NB4 (cell line): ENCODE measurements at places on chromosomes 11 and 22.
A peak's percentile ranks its signal among the peaks of the same experiment; 100 is the strongest.

DNA sequence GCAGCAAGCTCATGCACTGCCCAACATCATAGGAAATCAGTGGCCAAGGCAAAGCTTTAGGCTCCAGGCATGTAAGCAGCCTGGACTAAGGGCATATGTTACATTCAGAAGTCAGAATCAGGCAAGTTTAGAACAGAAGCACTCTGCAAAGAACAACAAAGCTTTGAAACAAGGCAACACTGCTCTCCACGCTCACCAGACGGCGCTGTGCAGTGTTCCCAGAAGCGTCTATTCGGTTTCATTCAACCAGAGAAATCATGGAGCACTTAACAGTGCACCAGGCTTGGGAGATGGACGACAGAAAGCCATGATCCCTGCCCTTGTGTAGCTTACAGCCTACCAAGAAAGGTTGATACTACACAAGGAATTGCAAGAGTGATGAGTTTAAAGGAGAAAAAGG lies 555.8 kb downstream of the BUD13 start:
- peak; percentile 52 for DNase-seq

DNA sequence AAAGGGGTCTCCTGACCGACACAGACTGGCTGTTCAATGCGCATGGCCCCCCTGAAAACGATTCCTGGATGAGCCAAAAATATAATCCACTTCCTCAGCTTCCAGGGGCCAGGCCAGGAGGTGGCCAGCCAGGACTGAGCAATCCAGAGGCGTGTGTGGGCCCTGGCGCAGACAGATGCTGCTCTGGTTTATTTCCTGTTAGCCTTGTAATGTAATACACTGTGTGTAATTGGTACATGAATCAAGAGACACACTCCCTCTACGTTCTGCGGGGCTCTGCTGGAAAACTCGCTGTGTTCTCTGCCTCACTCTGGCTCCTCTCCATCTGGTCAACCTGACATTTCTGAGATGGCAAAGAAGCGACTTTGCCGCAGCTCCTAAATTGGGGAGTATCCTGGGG lies 26.3 kb upstream of the ISX start:
- DNase-seq, result no peak

- no peak for DNase-seq
These were observed 7.3 kb downstream of the CDC42EP2 start for GRCh38 chr11:65321828-65322485.

GRCh38 chr22:19799322-19800190 lies 39.0 kb downstream of the TBX1 start:
- no peak for DNase-seq

GRCh38 chr22:45221201-45221600 lies 19.5 kb downstream of the KIAA0930 start:
- DNase-seq, result no peak

DNA sequence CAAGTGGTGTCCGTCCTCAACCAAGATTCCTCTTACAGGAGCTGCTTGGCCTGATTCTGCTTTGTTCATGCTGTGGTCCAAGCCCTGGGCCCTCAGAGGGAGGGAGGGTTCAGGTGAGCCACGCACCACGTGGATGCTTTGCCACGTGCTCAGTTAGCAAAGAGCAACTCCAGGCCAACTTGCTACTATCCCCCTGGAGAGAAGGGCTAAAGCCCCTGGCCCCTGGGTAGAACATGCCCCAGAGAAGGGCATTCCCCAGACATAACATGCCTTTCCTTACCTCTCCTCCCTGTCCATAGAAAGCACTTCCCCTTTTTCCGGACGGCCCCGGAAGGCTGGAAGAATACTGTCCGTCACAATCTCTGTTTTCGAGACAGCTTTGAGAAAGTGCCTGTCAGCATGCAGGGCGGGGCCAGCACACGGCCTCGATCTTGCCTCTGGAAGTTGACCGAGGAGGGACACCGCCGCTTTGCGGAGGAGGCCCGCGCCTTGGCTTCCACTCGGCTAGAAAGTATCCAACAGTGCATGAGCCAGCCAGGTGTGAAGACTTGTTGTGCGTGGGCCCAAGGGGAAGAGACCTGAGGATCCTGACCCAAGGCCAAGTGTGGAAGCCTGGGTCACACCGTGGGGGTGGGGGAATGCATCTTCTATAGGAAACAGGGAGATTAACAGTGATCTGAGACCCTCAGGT lies 8.8 kb downstream of the FOXR1 start:
- DNase-seq, result no peak

GRCh38 chr11:107457558-107458271 lies at the start of gene CWF19L2:
CWF19L2 (minus strand) TSS chr11:107457825; CDS start chr11:107457816, 9 bp downstream.
- DNase-seq, result peak; percentile 94

DNA sequence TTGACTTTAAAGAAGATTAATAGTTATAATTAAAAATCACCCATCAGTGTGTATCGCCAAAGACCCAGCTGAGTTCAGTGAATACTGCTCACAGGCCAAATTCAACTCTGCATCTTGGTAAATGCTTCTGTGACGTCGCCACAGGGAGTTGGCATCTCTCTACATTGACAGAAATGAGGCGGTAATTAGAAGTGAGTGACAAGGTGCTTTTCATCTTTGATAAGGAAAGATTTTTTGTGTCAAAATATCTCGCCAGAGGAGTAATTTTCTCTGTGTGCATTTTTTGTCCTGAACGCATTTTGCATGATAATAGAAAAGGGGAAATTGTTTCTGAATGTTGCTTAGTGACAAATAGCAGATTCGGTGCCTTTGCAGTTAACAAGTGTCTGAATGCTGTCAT lies 345.8 kb downstream of the CNTN5 start:
- no peak for DNase-seq

DNA sequence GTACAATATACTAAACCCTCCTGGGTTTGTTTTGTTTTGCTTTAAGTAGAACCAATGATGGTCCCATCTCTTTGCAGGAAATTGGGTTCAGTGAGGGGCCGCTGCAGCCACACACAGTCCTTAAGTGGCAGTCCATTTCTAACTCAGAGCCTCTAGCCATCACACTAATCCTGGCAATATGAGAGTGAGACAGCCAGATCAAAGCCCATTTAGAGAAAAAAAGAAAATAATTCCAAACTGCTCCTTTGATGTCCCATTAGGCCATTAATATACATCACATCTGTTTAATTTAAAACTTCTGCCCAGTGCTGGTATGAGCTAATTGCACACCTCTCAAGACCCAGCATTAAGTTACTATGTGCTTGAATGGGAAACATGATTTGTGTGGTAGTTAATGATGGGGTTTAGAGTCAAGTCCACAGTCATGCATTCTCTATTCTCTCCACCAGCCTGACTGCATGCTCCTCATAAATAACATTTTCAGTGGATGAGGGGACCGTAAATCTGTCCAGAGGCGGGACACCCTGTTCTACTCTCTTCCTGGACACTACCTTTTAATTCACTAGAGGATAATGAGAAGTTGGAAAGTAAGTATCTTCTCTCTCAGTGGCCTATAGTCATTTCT lies 53.8 kb upstream of the BIRC3 start:
- no peak for DNase-seq

- DNase-seq, result no peak
These were observed 14.1 kb downstream of the APOL1 start for GRCh38 chr22:36267058-36267457.

GRCh38 chr11:100830978-100831732 lies 144.1 kb downstream of the ARHGAP42 start:
- DNase-seq, result no peak

DNA sequence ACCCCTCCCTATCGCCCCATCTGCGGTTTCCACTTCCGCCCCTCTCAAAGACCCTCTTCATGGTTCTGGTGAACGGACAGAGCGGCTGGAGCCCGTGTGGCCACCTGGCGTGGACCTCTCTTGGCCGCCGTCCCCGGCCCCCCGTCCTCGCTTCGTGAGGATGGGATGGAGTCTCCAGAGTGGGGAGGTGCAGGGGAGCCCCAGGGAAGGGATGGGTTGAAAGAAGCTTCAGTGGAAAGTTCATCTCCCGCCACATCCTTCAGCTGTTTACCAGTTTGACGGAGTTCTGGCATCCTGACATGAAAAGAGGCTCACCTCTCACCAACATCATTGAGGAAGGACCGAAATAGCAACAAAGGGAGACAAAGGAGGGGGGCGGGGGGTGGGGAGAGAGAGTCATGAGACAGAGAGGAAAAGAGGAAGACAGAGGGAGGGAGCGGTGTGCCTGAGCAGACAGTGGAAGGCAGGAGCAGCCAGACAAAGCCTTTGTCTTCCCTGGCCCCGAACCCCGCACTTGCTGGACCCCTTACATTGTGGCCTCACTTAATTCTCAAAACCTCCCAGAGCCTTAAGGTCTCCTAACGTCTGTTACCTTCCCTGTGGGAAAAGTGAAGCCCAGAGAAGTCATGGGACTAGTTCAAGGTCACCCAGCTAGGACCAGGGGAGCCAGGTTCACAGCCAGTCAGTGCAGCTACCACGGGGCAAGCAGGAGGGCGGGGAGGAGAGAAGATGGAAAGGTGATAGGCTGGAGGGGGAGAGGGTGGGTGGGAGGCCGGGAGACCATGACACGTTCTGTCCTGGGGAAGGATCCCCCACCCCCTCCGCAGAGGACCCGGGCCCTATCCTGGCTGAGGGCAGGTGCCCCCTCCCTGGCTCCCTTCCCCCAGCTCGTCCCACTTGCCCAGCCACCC lies 54.9 kb downstream of the CD6 start:
- peak; percentile 44 for DNase-seq

GRCh38 chr11:83118814-83119213 lies 38.1 kb upstream of the PCF11 start:
- no peak for DNase-seq

DNA sequence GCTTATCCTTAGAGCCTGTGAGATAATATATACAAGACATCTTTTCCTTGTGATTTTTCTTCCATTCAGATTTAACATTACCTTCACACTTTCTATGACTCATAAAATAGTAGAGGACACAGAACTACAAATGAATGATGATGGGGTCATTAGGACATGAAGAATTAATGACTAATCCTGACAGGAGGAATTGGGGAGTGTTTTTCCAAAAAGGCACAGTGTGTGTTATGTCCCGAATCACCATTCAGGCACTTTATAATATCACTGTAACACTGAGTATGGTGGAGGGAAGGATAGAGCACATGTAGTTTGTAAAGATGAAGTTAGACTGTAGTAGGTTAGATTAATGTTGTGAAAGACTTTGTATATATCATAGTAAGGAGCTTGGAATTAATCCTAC lies 391.3 kb downstream of the JRKL start:
- no peak for DNase-seq

DNA sequence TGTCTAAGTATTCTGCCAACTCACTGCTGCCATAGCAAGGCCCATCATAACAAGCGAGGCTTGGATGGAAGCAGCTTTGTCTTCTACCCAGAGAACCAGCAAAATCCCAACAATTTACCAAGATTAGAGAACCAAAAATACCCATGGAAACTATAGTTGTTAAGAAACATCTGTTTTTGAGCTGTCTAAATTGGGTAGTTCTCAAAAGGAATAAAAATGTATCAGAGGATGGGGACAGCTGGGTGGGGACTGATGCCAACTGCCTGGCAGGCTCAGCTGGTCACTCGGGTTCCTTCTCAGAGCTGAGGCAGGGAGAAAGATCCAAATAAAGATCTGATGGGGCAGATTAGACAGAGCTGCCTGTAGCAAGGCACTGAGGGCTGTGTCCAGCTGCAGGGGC lies 85.9 kb upstream of the GRK3 start:
- DNase-seq, result no peak

GRCh38 chr22:29814003-29814402 lies 24.1 kb downstream of the ASCC2 start:
- no peak for DNase-seq

- DNase-seq, result no peak
These were observed 134.0 kb upstream of the TEAD1 start for GRCh38 chr11:12540075-12540680.

DNA sequence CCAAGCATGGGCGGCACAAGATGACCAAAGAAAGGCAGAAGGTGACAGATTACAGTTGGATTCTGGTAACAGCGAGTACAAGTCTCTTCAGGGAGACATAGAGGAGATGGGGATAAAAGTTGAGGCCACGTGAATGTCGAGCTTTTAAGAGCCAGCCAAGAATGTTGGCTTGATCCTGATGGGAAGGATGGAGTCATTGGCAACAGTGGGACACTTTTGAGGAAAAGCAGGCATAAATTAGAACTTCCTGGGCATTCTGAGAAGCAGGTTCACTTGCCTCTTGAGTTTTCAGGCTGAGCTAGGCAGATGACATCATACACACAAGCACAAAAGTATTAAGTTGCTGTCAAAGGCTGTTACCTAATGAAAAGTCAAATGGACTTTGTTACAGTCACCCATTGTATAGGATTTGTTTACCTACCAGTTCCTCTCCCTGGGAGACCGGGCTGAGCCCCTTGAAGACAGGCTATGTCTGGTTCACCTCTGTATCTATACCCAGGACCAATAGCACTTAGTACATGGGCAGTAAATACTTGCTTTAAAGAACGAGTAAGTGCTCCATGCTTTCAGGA lies 41.1 kb downstream of the TNRC6B start:
- DNase-seq, result no peak

DNA sequence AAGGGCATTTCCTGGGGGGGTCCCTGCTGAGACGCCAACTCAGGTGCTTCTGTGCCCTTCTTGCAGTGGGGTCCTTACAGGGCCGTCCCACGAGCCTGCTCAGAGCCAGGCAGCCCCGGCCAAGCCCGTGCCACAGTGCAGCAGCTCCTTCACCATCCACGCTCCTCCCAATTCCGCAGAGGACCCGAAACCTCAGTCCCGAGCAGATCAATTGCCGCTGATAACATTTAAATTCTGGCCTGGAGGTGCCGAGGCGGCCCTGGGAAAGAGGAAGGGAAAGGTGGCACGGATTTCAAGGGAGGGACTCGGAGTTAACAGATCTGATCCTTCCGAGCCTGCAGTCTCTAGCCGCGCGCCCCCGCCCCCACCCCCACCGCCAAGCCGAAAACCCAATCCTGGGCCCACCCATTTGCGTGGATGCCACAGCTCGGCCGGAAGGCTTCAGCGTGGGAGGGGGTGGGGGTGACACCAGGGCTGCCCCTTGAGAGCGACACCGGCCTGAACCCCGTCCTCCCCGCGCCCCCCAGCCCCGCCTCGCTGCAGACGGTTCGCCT lies 32.3 kb upstream of the JAM3 start:
- no peak for DNase-seq

DNA sequence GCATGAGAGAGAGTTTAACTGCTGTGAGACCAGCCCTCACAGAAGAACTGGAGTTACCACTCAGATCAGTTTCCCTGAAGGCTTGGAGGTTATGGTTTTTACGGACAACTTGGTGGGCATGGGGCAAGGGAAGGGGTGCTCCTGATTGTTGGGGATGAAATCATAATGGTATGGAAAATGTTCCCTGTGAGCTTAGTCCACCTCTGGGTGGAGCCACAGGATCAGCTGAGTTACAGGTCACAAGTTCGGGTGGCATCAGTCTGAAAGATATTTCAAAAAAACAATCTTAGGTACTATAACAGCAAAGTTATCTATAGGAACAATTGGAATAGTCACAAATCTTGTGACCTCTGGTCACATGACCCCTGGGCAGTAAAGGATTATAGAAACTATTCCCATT lies 162.9 kb downstream of the DLG2 start:
- DNase-seq, result peak; percentile 9

DNA sequence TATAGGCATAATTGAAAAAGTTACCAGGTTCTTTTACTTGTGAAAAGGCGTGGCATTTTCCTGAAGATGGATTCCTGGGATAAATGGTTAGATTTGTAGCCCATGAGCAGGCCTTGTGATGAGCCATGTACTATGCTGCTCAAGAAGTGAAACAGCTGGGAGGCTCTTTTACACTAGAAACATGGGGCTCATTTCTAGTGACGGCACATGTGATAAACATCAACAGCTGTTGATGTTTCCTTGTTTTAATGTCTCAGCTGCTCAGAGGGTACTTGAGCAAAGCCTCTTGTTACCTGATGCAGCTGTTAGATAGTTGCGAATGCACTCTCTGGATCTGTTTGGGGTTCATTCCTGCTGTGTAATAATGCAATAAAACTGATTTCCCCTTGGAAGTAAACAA lies 396.8 kb downstream of the GUCY1A2 start:
- DNase-seq, result no peak

- peak; percentile 60 for DNase-seq
These were observed 65.1 kb upstream of the LRRC55 start for GRCh38 chr11:57116654-57117053.
